ENCODE measurements at places on chromosomes 16 and 17. TPM values are rescaled to one million over a fixed set of nuclear protein-coding genes. Genes with fewer than 3 reads are reported as not detected.

The EFTUD2 gene
- 79.3 TPM for total RNA-seq

The RPRML gene
- total RNA-seq: not detected

The CACNG1 gene
- 0.53 TPM for total RNA-seq

The PRR15L gene
- total RNA-seq: 3.4 TPM

The WNT3 gene
- total RNA-seq: 0.90 TPM

The ZNF469 gene
- 9.5 TPM for total RNA-seq

The TP53TG3C gene
- not detected for total RNA-seq

DNA sequence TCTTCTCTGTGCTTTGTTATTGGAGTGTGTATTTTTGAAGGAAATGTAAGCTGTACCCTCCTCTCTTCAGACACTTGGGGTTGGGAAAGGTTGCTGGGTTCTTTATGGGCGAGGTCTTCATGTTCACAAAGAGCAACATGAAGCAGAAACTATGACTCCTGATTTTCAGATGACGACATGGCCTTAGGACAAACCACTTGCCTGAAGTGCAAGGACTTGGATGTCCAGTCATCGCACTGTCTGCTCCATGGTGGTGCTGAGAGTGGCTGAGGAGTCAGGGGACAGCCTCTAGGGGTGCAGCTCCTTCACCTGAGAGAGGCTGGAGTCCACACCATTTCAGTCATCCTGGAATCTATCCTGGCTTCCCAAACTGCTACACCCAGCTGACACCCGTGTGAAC is 183.9 kb upstream of the CDH5 start:
- DNase-seq: no peak

DNA sequence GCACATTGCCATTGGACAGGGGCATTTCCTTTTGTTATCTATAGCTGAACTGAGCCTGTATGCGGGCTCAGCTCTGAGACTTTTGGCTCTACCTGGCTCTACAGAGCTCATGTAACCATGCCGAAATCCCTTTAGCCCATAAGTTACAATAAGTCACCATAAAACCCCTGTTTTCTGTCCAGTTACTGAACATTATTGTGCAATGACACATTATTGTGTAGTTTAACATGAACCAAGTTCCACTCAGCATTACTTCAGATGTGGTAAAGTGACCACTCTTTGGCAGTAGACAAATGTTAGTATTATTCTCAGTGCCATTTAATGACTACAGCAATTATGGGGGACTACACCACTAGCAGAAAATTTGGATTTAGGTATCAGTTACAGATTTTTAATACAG is 65.4 kb upstream of the RASL10B start:
- no peak for DNase-seq

DNA sequence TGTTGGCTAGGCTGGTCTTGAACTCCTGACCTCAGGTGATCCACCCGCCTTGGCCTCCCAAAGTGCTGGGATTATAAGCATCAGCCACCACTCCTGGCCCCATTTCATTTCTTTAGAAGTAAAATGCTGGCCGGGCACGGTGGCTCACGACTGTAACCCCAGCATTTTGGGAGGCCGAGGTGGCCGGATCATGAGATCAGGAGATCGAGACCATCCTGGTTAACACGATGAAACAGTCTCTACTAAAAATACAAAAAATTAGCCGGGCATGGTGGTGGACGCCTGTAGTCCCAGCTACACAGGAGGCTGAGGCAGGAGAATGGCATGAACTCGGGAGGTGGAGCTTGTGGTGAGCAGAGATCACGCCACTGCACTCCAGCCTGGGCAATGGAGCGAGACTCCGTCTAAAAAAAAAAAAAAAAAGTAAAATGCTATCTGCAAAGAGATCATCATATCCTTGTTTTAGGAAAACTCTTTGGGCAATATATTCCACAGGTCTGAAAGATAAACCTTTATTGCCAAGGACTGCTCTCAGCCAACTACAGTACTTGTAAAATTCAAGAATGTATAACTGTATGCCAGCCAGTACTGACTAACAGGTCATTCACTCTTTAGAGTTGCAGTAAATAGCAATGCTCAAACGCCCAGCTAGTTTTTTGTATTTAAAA is 3.8 kb downstream of the GJC1 start:
- no peak for DNase-seq

GRCh38 chr17:28216528-28216927 is 102.5 kb upstream of the TMEM97 start:
- DNase-seq: no peak

GRCh38 chr16:57480754-57481230 is 5.5 kb downstream of the DOK4 start:
- no peak for DNase-seq

- DNase-seq: no peak
Measured at GRCh38 chr17:73215447-73215846, 22.6 kb downstream of the COG1 start.

GRCh38 chr16:55179411-55179810 is 144.6 kb upstream of the IRX6 start:
- DNase-seq: no peak

DNA sequence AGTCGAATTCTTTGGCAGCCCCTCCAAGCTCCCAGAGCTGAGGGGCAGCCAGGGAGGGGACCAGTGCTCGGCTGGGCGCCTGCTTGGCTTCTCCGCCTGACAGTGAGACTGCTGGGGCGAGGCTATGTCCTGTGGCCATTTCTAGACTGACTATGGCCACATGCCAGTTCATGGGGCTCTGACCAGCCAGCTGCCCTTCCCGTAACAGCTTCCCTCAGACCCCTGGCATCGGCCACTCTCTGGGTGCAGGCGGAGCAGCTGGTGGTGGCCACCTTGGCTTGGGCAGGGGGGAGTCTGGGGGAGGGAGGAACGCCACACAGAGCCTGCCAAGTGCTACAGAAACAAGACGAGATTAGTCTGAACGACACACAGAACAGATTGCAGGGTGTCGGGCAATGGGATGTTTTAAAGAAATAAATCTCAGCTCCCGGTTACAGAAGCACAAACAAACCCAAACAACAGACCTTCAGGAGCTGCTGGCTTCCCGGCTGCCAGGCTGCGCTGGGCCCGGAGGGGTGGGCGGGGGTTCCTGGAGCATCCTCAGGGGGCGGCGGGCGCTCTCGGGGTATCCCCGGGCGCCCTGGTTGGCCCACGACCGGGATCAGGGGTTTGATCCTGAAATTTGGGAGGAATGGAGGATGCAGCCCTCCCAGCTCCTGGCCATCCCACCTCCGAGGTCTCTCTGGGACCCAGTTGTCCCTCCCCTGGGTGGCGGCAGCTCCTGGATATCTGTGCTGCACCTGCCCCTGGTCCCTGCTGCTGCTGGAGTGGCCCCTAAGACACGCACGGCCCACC is 34.5 kb downstream of the TBC1D16 start:
- DNase-seq: no peak

DNA sequence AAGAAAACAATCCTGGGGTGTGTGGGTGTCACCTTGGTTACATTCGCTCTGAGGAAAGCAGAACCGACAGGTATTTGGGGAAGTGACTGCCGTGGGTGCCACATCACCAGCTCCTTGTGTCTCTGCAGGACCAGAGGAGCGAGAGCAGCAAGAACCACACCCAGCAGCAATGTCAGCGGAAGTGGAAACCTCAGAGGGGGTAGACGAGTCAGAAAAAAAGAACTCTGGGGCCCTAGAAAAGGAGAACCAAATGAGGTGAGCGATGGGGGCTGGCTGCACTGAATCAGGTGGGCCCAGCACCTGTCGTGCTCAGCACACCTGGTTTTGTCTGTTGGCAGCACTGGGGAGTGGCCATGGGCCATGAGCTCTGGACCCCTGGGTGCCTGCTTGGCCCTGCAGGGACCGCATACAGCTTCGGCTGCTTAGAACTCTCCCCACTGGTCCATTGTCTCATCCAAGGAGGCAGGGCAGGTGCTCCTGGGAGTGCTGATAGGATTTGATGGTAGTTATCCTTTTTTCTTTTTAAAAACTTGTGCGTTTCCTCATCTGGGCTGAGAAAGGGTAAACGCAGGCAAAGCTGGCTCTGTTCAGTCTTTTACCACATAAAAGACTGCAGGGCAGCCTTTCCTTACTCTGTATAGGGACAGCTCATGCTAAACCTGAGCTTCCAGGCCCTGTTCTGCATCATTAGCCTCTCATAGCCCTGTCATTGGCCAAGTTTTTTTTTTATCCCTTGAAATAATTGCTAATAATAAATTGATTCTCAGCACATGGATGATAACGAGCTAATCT is 29.4 kb downstream of the HMOX2 start:
- DNase-seq: no peak

GRCh38 chr16:3469736-3470135 is 25.6 kb downstream of the C16orf90 start:
- DNase-seq: no peak

GRCh38 chr16:66365651-66366050 is 840 bp upstream of the CDH5 start:
- DNase-seq: no peak

- DNase-seq: no peak
Measured at GRCh38 chr17:32519228-32520103, 32.7 kb downstream of the CDK5R1 start.

DNA sequence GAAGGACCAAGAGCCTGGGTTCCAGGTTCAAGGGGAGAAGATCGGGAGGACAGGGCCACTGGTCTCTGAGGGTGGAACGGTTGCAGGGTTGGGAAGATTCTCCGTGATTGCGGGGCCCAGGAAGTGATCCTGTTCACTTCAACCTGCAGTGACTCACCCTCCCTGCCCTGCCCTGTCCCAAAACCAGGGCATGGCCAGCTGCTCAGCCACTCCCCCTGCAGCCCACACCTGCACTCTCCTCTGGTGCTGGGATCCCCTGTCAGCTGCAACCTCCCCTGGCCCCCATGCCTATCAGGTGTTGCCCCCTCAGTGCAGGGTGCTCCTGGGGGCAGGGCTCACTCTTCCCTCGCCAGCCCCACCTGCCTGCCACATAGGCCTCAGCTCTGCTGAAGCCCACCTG is 1.1 kb downstream of the RUNDC3A start:
- DNase-seq: no peak

DNA sequence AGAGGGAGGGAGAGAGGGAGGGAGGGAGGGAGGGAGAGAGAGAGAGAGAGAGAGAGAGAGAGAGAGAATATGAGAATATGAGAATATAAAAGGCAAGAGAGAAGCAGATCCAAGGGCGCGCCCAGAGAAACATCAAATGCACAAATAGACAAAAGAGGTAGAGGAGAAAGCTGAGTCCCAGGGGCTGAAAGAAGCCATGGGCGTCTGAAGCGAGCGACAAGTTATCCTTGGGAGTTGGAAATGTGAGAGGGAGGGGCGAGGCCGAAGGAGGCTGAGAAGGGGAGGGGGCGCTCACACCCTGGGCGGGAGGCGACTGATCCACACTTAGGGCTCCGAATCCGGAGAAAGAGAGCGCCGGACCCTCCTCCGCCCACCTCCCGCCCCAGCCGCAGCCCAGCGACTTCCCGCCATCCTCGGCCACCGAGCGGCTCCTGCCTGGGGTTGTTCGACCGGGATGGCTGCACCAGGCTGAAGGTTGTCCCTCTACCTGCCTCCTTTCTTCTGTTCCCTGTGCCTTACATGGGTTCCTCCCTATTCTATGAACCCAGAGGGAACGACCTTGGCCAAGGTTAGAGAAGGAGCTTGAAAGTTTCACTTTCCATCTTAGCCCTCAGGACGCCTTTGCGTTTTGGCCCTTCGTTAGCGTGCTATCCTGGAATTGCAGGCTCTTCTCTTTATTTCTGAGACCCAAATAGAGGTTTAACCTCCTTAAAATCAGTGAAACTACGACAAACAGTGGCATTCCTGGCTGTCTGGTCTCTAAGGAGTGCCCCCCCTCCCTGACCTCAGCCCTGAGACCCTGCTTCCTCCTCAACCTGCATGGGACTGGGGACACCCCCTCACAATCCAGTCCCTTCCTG is 21.2 kb upstream of the HOXB9 start:
- no peak for DNase-seq

- DNase-seq: no peak
Measured at GRCh38 chr17:62652251-62653001, 25.0 kb downstream of the MRC2 start.
